ENCODE measurements at places on chromosomes 11 and 22. TPM values are rescaled to one million over a fixed set of nuclear protein-coding genes. Genes with fewer than 3 reads are reported as not detected.

MS4A6E gene
- total RNA-seq, result not detected

AP1B1 gene
- total RNA-seq, result 34.0 TPM

PKNOX2 gene
- total RNA-seq, result 14.5 TPM

BTBD18 gene
- not detected for total RNA-seq

VSIG10L2 gene
- not detected for total RNA-seq

CASP1 gene
- total RNA-seq, result 1.6 TPM

PTPN5 gene
- total RNA-seq, result 0.78 TPM

EIF3F gene
- total RNA-seq, result 149 TPM

KIF18A gene
- total RNA-seq, result not detected

KCNJ1 gene
- not detected for total RNA-seq

ATXN10 gene
- total RNA-seq, result 130 TPM

DCHS1 gene
- 3.2 TPM for total RNA-seq

PATE2 gene
- not detected for total RNA-seq

JAML gene
- 0.75 TPM for total RNA-seq

IGSF9B gene
- 1.2 TPM for total RNA-seq

MISFA gene
- total RNA-seq, result 3.1 TPM

PYGM gene
- total RNA-seq, result 2,203 TPM

PIWIL4 gene
- total RNA-seq, result 1.7 TPM

HBB gene
- 67.5 TPM for total RNA-seq

CRACR2B gene
- total RNA-seq, result 2.8 TPM

GLB1L2 gene
- total RNA-seq, result 0.30 TPM
